ENCODE measurements at places on chromosomes 13 and 19.
A peak's percentile ranks its signal among the peaks of the same experiment; 100 is the strongest.

- H3K36me3 ChIP-seq, result no peaks in the 10 kb centered on the region
- no peak for DNase-seq
- no peak overlapping the region for H3K27ac ChIP-seq
- peak overlapping the region; percentile 16 for H3K4me3 ChIP-seq
These were observed 245.7 kb downstream of the DNAJC15 start for GRCh38 chr13:43269037-43269481.

DNA sequence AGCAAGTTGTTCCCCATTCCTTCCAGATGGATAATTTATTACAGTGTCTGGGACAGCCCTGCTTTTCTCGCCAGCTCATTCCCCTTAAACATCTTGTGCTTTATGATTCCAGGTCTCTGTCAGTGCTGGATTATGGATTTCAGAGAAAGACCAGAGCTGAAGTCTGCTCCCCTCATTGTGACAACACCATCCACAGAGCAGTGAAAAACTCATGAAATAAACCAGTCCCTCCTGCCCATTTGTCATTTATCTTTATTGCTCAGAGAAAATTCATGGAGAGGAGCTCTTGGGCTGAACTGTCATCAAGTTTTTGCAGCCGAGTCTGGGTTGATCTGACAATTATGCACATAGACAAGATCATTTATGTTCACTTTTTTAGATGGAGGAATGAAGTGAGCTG, 92.7 kb upstream of the GPR12 start:
- H3K27me3 ChIP-seq, result peaks cover 12% of the 10 kb centered on the region
- no peaks in the 10 kb centered on the region for H3K4me1 ChIP-seq
- DNase-seq, result no peak
- H3K36me3 ChIP-seq, result no peaks in the 10 kb centered on the region
- H3K27ac ChIP-seq, result no peak overlapping the region
- no peak overlapping the region for H3K4me3 ChIP-seq

- H3K4me3 ChIP-seq, result no peak overlapping the region
- no peak for DNase-seq
- H3K4me1 ChIP-seq, result peaks cover 18% of the 10 kb centered on the region
- H3K36me3 ChIP-seq, result no peaks in the 10 kb centered on the region
These were observed 19.8 kb upstream of the SLC35E1 start for GRCh38 chr19:16591803-16592556.

- no peaks in the 10 kb centered on the region for H3K27me3 ChIP-seq
- H3K4me1 ChIP-seq, result no peaks in the 10 kb centered on the region
- no peak overlapping the region for H3K27ac ChIP-seq
- H3K4me3 ChIP-seq, result no peak overlapping the region
- H3K36me3 ChIP-seq, result no peaks in the 10 kb centered on the region
- DNase-seq, result no peak
These were observed 25.1 kb downstream of the STARD13 start for GRCh38 chr13:33260168-33261098.

DNA sequence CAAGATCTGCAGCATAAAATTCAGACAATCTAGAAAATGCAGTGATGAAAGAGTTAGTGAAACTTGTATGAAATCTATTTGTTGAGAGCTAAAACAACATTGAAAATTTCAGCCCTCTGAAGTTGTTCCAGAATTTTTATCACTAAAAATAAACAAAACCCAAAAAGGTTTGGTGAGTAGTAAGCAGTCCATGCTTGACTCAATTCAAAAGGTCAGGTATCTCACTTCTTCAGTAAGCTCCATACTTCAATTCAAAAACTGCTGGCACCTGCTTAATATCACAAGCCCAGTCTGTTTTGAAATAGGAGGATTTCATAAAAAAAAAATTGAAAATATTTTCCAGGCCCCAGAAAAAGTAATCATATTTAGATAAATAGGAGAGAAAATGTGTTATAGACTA, 894.4 kb downstream of the SLITRK5 start:
- no peak overlapping the region for H3K4me3 ChIP-seq
- no peaks in the 10 kb centered on the region for H3K36me3 ChIP-seq
- no peak for DNase-seq
- H3K4me1 ChIP-seq, result no peaks in the 10 kb centered on the region
- H3K27ac ChIP-seq, result no peak overlapping the region
- H3K27me3 ChIP-seq, result no peaks in the 10 kb centered on the region

DNA sequence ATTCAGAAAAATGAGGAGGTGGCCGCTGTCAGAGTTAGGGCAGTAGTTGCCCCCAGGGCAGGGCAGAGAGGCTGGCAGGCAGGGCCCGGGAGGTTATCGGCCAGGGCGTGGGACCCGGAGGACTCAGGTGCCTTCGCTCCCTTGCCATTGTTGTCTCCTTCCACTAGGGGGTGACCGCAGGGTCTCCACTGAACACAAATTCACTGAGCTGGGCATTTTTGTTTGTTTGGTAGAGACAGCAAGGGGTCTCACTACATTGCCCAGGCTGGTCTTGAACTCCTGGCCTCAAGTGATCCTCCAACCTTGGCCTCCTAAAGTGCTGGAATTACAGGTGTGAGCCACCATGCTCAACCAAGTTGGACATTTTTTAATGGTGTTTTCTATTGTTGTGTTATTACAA, 25.1 kb downstream of the CARS2 start:
- no peak overlapping the region for H3K27ac ChIP-seq
- no peaks in the 10 kb centered on the region for H3K27me3 ChIP-seq
- no peaks in the 10 kb centered on the region for H3K4me1 ChIP-seq

- no peak overlapping the region for H3K4me3 ChIP-seq
- H3K27ac ChIP-seq, result no peak overlapping the region
- no peaks in the 10 kb centered on the region for H3K4me1 ChIP-seq
These were observed 148.6 kb downstream of the SLITRK6 start for GRCh38 chr13:85650613-85651012.

GRCh38 chr13:65656740-65657329, 1573.3 kb downstream of the PCDH9 start:
- no peak overlapping the region for H3K27ac ChIP-seq
- H3K4me1 ChIP-seq, result no peaks in the 10 kb centered on the region
- H3K27me3 ChIP-seq, result no peaks in the 10 kb centered on the region
- H3K36me3 ChIP-seq, result no peaks in the 10 kb centered on the region

GRCh38 chr13:60327511-60327910, 69.5 kb upstream of the TDRD3 start:
- H3K4me1 ChIP-seq, result peaks cover 17% of the 10 kb centered on the region
- H3K27ac ChIP-seq, result no peak overlapping the region
- no peak overlapping the region for H3K4me3 ChIP-seq
- H3K27me3 ChIP-seq, result no peaks in the 10 kb centered on the region
- DNase-seq, result no peak
- no peaks in the 10 kb centered on the region for H3K36me3 ChIP-seq
